Dorsolateral prefrontal cortex (tissue), 122 donors: ENCODE measurements at places on chromosomes 5 and 9.

DNA sequence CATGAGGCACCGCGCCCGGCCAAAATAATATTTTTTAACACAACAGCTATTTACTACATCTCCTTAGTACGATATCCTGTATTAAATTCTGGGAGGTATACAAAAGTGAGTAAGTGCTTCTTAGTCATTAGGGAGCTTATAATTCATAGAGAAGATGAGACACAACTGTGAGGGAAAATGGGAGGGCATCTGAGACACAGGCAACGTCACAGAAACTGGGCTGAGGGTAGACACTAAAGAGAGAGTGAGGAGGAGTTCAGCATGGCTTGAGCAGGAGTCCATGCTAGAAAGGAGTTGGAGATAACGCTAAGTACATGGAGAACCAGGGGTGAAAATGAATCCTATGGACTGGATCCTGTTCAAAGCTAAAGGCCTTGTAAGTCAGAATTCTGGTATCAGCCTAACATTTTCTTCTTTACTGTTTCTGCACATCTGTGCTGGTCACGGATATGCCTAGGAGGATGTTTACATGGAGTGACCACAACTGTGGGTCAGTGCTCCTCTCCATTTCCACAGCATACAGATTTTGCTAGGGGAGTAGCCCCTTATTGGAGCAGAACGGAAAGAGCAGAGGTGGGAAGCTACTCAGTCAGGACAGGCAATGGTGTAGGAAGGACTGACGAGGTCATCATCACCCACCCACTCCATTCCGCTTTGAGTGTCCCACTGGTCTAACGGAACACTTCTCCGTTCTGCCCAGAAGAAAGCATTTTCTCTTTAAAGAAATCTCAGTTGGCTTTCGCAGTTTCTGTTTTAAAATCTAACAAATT is 310.4 kb upstream of the EFNA5 start:
- no peak for DNase-seq

DNA sequence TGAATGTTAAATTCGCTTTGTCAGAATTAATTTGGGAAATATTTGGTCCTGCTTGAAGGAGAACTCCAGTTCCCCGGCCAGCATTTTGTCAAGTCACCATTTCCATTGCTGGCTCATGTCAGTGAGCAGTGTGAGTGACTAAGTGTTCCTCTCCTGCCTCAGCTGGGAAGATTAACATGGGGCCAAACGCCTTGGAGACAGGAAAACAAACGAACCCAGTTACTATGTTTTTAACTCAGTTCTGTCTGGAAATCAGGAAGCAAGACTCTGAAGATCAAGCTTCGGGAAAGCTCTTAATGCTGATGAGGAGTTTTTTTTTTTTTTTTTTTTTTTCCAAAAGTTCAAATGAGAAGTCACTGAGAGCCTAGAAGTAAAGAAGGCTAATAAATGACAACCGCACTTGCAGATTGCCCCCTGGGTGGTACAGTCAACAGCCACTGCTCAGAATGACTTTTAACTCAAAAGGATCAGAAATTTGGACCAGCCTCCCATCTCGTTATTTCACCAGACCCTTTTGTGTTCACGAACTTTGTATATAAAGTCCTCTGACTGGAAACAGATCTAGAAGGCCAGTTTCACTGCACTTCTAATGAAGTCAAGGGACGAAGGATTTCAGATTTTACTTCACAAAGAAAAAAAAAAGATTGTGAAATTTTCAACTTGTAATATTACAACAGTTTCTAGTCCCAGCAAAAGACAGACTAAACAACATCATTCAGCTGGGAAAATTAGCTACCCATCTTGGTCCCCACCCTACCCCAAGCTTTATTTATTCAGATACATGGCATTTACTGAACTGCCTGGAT is 121.3 kb downstream of the LHFPL2 start:
- no peak for DNase-seq

DNA sequence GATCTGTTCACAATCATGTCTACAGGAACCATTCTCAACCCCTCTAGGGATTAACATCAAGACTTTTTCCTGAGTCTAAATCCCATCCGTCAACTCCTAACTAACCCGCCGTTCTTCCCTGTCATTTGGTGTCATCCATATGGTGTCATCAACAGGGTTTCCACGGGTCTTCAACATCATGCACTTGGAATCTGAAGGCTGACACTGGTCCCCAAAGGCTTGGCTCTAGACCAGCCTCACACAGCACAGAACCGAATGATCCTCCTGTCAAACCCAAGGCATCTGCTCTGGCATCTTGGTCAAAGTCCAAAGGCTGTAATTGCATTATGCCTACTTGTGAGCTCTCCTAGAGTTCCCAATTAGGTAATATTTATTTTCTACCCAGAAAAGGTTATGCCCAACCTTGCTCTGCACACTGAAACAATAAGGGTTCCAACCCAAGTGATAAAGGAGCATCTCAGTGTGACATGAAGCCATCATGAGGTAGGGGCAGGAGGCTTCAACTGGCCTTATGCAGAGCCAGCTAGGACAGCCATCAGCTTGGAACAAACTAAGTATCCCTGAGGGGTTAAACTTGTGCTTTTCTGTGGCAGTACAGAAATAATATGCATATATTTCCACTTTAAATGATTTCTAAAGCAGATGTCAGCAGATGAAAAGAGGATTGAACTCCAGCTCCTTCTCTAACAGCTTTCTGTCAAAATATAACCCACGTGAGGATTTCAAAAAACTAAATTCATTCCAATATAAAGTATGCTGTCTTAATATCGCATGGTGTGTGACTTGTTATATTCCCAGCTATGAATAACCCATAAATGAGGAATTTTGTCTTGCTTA is 13.9 kb downstream of the ENC1 start:
- DNase-seq = no peak

DNA sequence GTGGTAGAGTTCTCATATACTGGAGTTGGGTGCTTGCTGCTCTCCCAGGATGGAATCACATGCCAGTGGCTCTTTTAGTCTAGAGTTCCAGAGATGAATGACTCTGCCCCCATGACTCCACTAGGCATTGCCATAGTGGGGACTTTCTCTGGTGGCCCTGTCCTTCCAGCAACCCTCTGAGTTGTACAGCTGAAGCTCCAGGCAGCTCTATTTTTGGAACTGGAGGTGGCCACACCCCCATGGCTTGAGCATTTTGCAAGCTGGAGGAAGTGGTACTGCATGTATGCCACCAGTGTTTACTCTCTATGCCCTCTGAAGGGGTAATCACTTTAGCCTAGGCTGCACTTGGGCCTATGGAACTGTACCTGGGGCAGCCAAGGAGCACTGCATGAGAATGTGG is 112.6 kb downstream of the RANBP17 start:
- no peak for DNase-seq

- DNase-seq = peak; percentile 62
Measured at GRCh38 chr5:175740014-175740413, 82.1 kb downstream of the HRH2 start.

GRCh38 chr5:78806544-78806943 is 158.0 kb upstream of the LHFPL2 start:
- DNase-seq = no peak

GRCh38 chr5:113612060-113612496 is 98.6 kb downstream of the YTHDC2 start:
- no peak for DNase-seq
